Left renal cortex interstitium (tissue), 4 donors: ENCODE measurements at places on chromosomes 12 and 14.

GRCh38 chr12:19997656-19998400, 370.5 kb upstream of the PDE3A start:
- no peak for DNase-seq

GRCh38 chr12:2029851-2030250, 22.9 kb upstream of the CACNA1C start:
- DNase-seq: no peak

- DNase-seq: no peak
These were observed 185.8 kb downstream of the DUSP6 start for GRCh38 chr12:89166525-89166934.

DNA sequence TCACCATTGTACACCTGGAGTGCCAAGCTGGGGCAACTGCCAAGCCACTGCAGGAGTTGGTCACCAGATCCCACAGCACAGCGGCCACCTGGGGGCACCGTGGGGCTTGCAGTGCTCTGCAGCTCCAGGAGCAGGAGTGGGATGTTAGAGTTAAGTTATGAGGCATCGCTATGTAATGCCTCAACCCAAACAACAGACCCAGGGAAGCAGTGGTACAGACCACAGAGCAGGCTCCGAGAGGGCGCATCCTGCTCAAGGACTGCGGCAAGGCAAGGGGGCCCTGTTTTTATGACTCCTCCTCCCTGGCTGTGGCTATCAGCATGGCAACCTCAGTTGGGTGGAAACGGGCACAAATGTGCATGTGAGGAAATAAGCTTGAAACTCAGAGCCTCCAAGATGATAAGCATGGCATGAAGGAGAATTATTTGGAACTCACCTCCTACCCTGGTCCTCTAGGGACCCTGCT, 63.1 kb downstream of the ARL6IP4 start:
- DNase-seq: no peak

DNA sequence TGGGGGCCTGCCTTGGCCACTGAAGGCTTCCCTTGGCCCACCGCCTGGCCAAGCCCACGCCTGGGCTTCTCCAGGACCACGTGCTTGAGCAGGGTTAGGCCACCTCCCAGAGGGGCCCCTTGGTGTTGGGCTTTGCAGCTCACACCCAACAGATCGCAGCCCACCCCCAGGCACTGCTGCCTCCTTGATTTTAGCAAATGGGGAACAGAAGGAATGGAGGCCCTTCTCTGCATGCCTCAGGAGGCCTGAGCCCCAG, 23.3 kb downstream of the RAB35 start:
- no peak for DNase-seq

- no peak for DNase-seq
These were observed 17.0 kb downstream of the SIX1 start for GRCh38 chr14:60632257-60632656.

DNA sequence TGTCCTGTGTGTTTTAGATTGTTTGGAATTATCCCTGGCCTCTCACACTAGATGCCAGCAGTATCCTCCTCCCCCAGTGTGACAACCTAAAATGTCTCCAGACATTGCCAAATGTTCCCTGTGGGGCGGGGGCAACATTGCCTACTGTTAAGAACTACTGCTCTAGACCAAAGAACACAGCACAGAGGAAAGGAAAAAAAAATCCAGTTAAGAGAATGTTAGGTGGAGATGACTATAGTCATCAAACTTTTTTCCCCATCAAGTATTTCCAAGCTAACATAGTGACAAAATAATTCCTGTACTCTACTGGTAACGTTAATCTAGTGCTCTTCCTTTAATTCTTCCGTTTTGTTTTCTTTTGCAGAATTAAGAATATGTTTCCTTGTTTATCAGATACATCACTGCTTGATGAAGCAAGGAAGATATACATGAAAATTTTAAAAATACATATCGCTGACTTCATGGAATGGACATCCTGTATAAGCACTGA, 3.5 kb downstream of the CDKN1B start:
- DNase-seq: no peak

DNA sequence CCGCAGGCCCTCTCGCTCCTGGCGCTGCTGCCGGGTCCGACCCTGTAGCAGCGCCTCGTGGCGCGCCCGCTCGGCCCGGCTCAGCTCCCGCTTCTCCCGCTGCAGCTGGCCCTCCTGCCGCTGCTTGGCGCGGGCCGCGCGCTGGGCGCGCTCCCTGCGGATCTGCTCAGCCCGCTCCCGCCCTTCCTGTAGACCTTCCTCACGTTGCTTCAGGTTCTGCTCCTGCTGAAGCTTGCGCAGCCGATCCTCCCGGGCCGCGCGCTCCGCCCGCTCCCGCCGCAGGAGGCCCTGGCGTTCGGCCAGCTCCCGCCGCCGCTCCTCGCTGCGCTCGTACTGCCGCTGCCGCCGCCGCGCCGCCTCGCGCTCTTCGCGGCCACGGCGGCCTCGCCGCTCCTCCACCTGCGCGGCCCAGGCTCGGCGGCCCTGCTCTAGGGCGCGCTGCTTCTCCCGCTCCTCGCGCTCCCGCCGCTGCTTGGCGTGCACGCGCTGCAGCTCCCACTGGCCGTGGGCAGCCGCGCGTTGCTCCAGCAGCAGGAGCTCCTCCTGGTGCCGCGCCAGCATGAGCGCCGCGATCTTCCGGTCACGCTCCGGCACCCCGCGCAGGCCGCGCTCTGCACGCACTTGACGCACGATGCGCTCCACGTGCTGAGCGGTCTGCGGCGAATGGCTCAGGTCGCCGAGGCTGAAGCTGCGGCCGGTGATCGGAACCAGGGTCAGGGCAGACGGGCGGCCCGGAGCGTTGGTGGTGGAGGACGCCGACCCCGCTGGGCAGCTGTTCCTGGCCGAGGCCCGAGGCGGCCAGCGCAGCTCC, 2.4 kb downstream of the CCDC177 start:
- no peak for DNase-seq

GRCh38 chr14:95141684-95142083, 15.6 kb downstream of the DICER1 start:
- no peak for DNase-seq

GRCh38 chr12:27462151-27462694, 15.7 kb downstream of the SMCO2 start:
- no peak for DNase-seq

DNA sequence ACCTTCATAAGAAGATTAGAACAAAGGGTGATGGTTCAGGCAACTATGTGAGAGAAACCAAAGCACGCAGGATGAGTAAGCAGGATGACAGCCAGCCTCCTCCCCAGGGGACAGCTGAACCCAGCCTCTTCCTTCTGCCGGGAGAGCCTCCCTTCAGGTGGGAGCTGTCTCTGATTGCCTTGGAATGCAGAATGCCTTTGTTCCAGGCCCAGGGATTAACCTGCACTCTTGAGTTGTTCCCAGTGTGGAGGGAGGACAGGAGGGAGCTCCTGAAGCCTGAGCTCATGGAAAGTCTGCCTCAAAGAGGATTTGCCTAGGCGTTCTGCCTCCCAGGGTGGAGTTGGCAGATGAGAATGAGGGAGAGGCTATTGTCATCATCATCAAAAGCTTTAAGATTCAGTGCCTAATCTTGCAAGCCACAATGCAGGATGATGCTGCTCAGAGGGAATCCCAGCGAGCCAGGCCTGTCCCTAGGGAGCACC, 3.6 kb upstream of the KRT6A start:
- DNase-seq: no peak

DNA sequence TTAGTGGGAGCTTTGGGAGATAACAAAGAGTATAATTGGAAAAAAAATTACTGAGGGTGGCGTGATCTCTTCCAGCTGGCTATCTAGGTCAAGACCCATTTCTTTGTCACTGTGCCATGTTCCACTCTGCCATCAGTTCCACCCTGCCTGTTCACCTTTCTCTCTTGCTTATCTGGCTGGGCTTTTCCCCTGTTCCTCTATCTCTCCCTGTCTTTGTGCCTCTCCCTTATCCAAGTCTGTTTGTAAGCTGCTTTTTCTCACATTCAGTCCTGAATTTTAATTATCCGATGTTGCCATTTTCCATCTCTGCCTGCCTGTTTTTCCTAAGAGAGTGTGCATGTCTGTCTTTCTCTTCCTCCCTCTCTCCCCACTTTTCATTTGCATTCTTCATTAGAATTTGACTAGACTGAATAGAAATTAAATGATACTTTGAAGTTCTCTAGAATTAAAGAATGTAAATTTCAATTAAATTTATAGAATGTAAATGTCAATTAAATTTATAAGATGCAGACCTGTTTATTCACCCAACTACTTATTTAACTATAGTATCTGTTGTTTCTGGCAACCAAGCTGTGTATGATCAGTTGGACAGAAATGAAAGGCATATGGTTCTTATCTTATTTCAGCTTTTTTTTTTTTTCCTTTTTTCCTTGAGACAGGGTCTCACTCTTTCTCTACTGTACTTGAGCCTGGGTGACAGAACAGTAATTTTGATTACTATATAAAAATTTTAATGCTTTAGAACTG, 40.9 kb upstream of the A2ML1 start:
- no peak for DNase-seq

DNA sequence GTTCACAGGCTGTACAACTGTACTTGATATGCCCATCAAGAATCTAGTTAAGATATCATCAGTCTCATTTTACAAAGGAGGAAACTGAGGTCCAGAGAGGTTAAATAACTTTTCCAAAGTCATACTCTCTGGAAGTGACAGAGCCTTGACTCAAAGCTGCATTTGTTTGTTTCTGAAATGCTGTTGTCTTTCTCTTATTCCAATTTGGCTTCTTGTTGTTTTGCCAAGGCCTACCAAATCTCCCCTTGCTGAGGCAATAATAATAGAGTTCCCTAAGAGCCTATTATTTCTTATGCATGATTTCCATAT, 79.8 kb upstream of the C12orf71 start:
- DNase-seq: no peak

GRCh38 chr12:123475246-123475703, 17.3 kb downstream of the SNRNP35 start:
- DNase-seq: no peak
